ENCODE measurements at places on chromosomes 12 and 14. TPM values are rescaled to one million over a fixed set of nuclear protein-coding genes. Genes with fewer than 3 reads are reported as not detected.

Gene TAS2R8
- not detected for total RNA-seq

GRCh38 chr14:25041898-25042297, 8.0 kb downstream of the STXBP6 start:
- DNase-seq = no peak

DNA sequence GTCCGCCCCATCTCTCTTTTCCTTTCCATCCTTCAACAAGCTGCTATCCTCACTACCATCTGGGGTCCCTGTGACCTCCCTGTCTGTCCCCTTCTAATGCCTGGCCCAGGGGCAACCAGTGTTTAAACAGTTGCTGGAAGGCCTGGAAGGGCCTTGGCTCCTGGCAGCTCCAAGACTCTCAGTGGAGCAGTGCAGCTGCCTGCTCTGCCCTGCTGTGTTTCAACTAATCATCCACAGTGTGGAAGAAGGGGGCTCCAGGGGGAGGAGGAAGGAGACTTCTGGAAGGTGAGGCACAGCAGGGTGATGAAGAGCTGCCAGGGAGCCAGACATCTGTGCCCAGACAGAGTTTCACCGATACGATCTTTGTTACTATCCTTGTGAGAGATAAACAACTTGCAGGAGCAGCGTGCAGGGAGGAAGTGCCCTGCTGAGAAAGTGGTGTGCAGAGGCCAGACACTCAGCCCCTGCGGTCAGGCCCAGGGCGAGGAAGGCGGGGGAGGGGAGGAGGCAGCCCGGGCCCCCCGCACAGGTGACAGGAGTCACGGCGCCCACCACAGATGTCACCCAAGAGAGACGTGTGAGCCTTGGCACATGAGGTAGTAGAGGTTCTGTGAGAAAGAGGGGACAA, 1061.8 kb downstream of the BCL11B start:
- DNase-seq = no peak

GRCh38 chr14:55383541-55384140, 28.0 kb downstream of the ATG14 start:
- no peak for DNase-seq

Gene OTX2
- total RNA-seq = not detected

DNA sequence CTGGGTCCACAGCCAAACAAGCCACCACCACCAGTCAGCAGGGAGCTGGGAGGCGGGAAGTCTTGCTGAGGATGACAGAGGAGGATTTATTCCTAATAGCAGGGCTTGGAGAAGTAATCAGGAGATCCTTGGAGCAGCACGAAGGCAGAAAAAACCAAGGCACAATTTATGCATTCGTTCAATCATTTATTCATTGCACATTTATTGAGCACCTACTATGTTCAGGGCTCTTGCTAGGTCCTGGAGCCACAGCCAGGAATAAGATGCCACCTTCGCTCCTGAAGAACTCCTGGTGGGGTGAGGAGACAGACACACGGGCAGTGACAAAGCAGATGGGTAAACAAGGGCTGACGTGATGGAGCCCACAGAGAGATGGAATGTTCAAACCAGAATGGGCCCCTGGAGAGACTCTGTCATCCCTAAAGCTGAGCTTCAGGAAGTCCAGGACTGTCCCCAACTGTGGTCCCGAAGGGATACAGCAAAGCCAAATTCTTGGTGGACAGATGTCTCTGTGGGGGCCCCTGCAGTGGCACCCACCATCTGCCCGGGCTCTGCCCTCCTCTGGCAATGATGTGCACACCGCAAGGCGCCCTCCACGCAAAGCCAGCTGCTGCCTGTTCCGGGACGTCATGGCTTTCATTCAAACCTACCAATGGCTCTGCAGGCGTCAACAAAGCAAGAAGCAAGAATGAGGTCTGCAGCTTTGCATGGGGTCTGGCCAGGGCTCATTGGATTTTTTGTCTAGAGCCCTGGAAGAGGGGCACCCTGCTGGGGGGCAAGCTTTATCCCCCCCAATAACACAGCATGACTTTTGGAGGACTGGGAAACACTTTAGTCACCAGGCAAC, 3.0 kb upstream of the TESC start:
- no peak for DNase-seq

- DNase-seq = no peak
Measured at GRCh38 chr12:112907415-112908157, 824 bp downstream of the OAS1 start.

Gene GALNT16
- total RNA-seq = 11.7 TPM

DNA sequence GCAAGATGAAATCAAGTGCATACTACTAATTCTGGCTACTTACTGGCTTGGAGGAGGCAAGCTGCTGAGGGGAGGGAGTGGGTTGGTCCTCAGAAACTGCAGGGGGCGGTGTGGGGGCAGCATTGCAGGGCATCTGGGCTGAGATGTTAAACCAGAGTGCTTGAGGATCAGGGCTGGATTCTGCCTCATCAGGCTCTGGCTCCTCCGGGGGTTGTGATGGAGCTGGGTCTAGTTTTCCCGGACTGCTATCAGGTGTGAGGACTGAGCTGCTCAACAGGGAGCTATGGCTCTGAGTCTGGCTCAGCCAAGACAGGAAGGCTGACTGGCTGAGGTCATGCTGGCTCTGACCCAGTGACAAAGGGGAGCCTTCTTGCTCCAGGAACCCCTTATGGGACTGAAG, 28.6 kb downstream of the BAZ2A start:
- no peak for DNase-seq

DNA sequence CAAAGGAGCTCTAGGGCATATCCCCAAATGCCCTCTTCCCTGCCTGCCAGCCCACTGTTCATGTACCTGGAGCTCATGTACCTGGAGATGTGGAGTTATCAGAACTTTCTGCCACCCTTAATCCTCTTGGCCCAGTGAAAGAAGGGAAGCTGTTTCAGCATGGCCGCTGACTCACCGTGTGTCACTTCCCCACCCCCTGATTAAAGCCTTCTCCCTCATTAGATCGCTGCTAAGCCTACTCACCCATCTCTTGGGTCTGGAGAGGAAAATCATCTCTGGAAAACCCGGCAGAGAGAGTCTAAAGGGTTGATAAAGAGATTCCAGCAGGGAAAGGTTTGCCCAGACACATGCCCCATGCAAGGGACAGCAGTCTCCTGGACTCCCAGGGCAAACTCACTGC, 4.5 kb upstream of the LTBP2 start:
- DNase-seq = no peak

Gene SALL2
- total RNA-seq = 8.6 TPM

GRCh38 chr14:52802597-52802996, 11.2 kb upstream of the GNPNAT1 start:
- DNase-seq = no peak

Gene PDZRN4
- total RNA-seq = 176 TPM

All from tibial nerve (tissue), 4 donors.